ENCODE measurements at places on chromosomes 16 and 17.

DNA sequence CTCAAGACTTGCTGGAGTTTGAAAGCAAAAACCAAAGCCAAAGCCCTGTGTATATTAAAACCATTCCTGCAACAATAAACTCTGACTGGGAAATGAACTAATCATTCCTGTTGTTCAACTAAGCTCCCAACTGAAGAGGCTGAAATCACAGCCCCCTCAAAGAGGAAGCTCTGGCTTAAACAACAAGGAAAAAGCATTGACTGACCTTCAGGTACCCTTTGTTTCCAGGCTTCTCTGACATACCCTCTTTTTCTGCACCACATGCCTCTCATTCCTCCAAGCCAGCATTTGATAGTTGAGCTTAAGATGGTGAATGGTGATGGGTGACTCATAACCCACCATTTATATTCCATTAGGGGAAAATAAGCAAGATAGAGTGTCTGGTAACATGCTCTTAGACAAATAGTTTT, 470.9 kb upstream of the SOX9 start:
- DNase-seq: no peak

GRCh38 chr17:75555679-75556153, 30.2 kb downstream of the LLGL2 start:
- no peak for DNase-seq

DNA sequence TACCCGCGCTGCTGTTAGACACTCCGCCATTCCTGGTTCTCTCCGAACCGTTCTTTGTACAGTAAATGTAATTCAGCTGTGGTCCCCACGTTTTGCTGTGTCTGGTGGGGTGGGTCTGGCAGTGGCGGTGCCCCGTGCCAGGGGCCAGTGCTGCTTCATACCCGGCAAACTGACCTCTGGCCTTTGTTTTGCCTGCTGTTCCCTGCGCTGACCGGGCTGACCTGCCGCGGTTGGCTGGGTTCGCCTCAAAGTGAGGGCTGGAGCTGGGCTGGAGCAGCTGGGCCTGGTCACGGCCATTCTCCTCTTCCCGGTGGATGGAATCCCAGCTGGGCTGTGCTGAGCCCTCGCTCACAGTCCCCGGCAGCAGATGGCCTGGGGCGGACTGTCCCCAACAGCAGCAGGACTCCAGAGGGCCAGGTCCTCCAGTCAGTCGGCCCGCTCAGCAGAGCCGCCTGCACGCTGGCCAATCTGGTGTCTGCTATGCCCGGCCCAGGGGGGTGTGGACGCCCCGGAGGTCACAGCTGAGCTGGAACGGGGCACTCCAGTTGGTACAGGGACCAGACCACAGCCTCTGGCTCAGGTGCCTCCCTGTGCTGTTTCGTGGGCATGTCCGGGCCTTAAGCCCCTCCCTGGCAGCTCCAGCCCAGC, 1.5 kb upstream of the WFIKKN1 start:
- DNase-seq: no peak

DNA sequence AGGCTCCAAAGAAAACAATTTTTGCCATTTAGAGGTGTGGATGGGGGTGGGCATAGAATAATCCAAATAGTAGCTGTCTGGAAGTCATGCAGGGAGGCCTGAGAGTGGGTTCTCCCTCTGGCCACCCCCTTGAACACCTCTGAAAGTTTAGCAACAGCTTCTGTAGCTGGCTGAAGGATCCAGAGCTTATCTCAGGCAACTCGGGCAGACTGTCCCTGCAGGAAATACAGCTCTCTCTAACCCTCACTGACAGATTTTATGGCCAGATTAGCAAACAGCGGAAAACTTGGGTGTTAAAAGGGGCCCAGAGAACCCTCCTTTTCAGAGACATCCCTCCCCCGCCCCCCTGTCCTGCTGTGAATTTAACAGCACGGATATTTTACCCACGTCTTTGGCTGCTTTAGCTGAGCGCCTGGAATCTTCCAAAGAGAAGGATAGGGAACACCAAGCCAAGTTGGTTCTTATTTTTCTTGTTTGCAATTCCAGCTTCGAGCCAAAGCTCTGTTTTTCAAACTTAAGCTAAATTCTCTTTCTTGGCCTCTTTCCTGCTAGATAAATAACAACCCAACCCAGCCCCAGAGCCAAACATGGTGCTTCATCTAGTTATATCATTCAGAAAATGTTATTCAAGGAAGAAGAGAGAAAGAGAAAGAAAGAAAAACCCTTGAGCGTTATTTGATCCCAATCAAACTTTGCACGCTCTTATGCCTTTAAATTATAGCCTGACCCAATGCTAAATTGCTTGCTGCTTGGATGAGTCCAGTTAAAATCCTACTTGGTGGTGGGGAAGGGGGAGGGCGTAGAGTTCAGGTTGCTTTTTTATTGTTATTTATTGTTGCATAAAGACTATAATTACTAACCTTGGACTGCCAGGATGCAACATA, 2.3 kb upstream of the HOXB2 start:
- no peak for DNase-seq

DNA sequence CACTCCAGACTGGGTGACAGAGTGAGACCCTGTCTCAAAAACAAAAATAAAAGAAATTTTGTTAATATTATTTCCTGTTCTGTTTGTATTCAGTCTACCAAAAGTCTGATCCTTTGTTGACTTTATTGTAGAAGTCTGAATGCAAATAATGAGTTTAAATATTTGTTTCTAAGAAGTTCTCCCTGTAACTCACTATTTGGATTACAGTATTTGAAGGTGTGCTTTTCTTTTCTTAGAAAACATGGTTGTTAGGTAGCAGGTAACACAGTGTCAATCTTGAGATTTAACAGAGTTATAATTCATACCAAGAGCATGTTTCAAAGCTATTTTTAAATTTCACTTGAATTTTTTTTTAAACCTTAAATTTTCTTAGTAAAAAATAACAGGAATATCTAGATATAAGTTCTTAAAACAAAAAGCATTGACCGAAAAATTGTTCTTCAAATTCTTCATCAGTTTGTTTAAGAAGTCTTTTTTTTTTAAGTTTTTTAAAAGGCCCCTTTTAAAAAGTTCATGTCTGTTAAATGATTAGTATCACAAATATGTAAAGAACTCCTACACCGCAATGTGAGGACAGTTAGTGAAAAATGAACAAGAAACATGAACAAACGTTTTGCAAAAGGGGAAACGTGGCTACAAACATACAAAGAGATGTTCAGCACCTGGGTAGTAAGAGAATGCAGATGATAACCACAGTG, 35.0 kb downstream of the GAN start:
- no peak for DNase-seq

- DNase-seq: no peak
These were observed 84.7 kb downstream of the LMF1 start for GRCh38 chr16:886084-886543.

GRCh38 chr17:82080048-82080788, 14.6 kb upstream of the DUS1L start:
- DNase-seq: no peak

- no peak for DNase-seq
These were observed 23.2 kb downstream of the ITGB3 start for GRCh38 chr17:47276868-47277267.

- DNase-seq: no peak
These were observed 130.0 kb upstream of the HS3ST2 start for GRCh38 chr16:22683730-22684573.

GRCh38 chr16:88116121-88116520, 164.9 kb downstream of the BANP start:
- no peak for DNase-seq

DNA sequence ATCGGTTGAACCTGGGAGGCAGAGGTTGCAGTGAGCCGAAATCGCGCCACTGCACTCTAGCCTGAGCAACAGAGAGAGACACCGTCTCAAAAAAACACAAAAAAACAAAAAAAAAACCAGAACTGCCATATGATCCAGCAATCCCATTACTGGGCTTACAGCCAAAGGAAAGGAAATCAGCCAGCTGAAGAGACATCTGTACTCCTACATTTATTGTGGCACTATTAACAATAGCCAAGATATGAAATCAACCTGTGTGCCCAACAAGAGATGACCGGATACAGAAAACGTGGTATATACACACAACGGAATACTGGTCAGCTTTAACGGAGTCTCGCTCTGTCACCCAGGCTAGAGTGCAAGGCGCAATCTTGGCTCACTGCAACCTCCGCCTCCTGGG, 14.6 kb downstream of the FANCA start:
- DNase-seq: no peak

DNA sequence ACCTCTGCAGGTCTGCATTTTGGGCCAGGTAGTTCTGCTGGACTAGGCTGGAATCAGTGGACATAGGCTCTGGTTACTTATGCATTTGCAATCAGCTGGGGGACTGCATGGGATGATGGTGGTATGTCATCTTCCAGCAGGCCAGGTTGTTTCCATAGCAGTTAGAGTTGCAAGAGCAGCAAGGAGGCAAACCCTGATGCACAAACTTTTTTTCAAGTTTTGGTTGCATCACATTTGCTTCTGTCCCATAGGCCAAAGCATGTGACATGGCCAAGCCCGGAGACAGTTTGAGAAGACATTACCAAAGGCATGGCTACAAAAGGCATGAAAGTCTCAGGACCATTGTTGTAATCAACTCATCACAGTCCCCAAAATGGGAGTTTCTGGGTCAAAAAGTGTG, 58.2 kb downstream of the PRKCB start:
- no peak for DNase-seq

GRCh38 chr17:40354221-40355122, 10.1 kb downstream of the GJD3 start:
- DNase-seq: no peak

DNA sequence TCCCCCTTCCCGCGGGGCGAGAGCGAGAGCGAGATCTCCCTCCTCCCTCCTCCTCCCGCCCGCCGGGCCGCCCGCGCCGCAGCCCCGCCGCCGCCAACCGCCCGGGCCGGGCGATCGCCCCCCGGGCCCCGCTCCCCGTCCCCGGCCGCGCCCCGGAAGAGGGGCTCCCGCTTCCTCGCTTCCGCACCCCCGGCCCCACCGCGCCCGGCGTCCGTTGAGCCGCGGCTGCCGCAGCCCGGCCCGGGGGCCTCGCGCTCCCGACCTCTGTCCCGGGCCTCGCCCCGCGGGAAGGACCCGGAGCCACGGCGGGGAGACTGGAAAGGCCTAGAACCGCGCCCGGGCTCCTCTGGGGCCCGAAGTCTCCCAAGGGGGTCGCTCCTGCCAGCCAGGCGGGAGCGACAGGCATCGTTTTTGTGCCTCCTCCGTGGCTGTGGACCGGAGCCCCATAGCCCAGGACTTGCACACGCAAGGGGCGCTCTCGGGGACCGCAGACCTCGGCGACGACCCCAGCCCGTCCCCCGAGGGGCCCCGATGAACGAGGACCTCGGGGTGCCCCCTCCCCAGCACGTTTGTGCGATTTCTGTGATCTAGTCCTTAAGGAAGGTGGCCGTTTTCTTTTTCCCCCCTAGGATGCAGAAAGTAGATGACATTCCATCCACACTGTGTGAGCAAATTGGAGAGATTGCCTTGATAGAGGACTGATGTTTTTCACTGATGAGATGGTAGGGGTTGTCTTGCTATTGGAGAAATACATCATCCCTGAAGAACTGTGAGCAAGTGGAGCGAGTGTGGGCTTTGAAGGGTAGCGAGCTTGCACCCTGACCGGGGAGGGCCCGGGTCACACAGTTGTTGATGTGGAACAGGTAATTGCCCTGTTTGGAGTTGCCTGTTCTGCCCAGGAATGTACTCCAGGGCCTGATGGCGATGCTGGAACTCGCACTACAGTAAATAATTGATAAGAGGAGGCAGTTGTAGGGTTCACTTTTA, 611 bp downstream of the BANP start:
- peak; percentile 12 for DNase-seq

- no peak for DNase-seq
These were observed 28.5 kb upstream of the MEAK7 start for GRCh38 chr16:84532855-84533486.

GRCh38 chr16:4249530-4250308, 7.8 kb upstream of the SRL start:
- no peak for DNase-seq

DNA sequence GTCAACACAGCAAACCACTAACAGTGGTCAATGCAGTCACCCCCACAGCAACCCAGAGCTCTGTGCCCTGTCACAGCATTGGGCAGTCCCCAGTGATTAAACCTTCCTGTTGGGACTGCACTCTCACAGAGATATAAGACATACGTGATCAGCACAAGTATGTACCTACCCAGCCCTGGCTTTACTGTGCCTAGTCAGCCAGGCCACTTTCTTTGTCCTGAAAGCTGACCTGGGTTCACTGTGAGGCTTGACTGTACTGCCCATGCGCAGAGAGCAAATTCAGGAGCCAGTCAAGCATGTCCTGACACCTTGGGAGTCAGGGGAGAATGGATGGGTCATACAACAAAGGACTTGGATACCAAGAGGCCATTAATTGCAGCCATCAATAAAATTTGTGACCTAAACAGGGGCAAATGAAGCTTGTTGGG, 10.9 kb upstream of the TMEM170A start:
- DNase-seq: no peak

GRCh38 chr17:78609191-78609641, 32.0 kb upstream of the DNAH17 start:
- DNase-seq: no peak

DNA sequence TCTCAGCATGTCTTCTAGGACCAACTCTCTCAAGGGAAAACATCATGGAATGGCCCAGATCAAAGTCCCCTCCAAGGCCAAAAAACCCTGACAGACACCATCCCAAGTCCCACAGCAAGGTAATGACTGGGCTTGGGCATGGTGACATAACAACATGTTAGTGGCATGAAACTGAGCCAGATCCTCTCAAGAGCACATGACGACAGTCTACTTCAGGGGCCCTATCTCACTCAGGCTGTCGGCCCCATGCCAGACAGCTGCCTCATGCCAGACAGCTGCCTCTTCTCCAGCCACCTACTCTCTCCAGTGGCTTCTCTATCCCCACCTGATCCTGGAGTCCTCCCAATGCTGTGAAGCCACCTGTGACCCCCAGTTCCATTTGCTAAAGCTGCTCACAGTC, 18.4 kb downstream of the HSD11B2 start:
- no peak for DNase-seq

- no peak for DNase-seq
These were observed 78.3 kb downstream of the RMI2 start for GRCh38 chr16:11423315-11424117.

- DNase-seq: no peak
These were observed 449 bp downstream of the SMCR8 start for GRCh38 chr17:18315562-18315922.

DNA sequence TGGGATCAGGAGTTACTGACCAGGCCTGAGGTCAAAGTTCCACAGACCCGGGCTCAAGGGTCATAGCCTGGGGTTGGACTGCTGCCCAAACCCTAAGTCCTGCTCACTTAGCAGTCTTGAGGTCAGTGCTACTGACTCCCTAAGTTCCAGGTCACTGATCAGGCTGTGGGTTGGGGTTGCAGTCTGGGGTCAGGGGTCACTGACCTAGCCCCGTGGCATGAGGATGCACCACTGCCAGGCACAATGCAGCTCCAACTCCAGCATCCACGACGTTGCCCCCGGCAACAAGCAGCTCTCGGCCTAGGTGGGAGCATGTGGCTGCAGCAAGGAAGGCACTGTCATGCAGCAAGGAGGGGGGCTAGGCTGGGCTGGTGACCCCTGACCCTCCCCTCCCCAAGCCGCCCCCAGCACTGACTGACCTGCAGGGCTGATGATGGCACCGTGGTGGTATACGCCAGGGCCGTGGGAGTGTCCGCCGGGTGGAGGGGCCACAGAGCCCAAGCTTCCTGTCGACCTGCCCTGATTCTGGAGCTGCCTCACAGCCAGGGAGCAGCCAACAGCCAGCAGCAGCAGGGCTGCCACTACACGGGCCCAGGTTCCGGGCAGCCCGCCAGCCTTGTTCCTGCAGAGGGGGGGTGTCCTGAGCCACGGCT, 1.1 kb downstream of the GGT6 start:
- no peak for DNase-seq

GRCh38 chr17:51289696-51290111, 29.4 kb downstream of the UTP18 start:
- no peak for DNase-seq

- no peak for DNase-seq
These were observed 6.0 kb upstream of the CCL4L2 start for GRCh38 chr17:36204724-36205500.
